ENCODE measurements at places on chromosomes 1 and 21.

GRCh38 chr1:179168536-179168935, 60.9 kb downstream of the ABL2 start:
- no peak for DNase-seq

- no peak for DNase-seq
Observed at GRCh38 chr1:211944733-211945500, 90.4 kb downstream of the INTS7 start.

DNA sequence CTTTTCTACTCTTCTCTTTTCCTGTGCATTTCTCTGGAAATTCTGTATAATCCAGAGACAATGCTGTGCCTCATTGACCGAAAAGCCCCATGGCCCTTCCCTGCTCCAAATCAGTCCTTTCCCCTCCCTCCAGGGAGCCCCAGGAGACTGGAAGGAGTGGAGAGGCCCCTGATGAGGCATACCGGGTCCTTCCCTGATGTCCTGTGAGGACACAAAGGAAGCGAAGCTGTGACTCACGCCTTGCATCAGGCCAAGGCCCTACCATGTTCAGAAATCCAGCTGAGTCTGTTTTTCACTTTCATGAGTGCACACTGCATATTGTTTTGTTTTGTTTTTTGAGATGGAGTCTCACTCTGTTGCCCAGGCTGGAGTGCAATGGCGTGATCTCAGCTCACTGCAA, 38.7 kb upstream of the BECN2 start:
- no peak for DNase-seq

DNA sequence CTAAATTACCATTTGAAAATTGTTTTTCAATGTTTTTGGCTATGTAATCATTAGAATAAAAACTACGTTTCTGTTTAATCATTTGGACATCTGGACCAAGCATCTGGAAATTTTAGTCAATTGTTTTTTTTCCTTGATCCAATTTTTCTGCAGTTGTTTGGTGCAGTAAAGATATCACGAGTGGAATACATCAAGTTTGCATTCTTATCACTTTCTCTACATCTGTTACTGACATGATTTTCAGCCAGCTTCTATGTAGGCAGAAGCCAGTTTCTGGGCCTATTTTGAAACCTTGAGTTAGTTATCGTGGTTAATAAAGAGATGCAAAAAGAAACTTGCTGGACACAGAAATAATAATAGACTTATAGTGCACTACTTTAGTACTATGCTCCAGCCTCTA, 277.9 kb upstream of the ADAMTS5 start:
- no peak for DNase-seq

- DNase-seq = no peak
Observed at GRCh38 chr1:41872074-41872473, 46.6 kb downstream of the HIVEP3 start.
